ENCODE measurements at places on chromosomes 3 and 15.

DNA sequence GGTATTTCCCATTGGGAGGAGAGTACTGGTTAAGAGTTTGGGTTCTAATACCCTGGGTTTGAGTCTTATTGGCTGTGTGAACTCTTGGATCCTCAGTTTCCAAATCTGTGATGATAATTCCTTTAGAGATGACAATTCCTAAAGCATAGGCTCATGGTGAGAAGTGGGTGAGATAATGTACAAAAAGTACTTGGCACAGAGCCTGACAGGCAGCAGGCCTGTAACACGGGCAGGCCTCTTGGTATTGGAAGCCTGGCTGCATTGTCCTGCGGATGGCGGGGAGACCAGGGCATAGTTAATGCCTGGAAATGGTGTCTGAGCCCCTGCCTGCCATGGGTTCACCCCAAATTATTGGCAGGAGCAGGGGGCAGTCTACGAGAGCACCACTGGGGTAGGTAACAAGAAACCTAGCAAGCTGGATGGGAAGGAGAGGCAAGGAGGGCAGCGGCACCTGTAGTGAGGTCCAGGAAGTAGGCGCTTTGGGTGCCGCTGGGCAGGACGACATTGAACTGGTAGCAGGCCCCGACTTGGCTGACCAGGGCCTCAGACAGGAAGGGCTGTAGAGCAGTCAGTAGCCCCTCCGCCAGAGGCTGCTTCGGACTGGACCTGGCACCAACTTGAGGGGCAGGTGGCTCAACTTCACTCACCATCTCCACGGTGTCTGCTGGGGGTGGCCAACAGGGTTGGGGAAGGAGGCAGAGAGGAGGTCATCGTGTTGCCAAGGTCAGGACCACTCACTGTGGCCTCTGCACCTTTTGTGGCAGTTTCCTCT, 7.7 kb downstream of the STOML1 start:
- no peak for DNase-seq

GRCh38 chr3:10518506-10519150, 13.2 kb upstream of the ATP2B2 start:
- DNase-seq, result no peak

DNA sequence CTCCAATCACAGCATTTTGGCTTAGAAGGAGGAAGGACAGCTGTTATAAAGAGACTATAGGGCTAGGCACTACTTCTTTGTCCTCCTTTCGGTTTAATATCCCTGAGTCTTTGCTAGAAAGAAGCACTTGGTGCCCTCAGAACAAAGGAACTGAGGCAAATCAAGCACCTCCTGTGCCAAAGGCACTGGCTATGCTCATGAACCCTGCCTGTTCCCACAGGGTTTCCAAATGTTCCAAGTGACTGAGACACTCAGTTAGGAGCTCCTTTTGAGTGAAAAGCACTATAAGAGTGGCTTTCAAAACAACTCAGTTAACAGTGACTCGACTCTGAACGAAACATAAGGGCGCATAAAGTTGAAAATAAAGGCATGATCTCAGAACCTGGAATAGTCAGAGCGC, 25.0 kb downstream of the TBC1D2B start:
- peak; percentile 36 for DNase-seq

GRCh38 chr3:121520510-121520909, 25.3 kb downstream of the POLQ start:
- DNase-seq, result no peak

GRCh38 chr3:144259267-144259666, 287.6 kb downstream of the DIPK2A start:
- DNase-seq, result no peak

DNA sequence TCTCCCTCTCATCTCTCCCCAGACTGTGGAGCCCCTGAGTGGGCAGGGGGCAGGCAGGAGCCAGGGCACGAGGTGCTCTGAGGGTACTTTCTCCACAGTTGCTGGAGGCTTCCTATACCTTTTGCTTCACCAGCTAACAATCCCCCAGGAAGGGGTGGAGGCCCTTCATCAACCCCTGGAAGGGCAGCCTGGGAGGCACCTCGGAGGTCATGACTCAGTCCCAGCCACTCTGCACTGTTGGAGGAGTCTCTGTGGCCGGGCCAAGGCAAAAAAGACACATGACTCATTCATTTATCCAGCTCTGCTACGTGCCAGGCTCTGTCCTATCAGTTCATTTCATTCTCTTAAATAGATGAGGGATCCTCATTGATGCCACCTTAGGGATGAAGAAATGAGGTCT, 15.6 kb upstream of the KY start:
- DNase-seq, result no peak

- DNase-seq, result no peak
Measured at GRCh38 chr3:94822298-94822697, 759.4 kb downstream of the NSUN3 start.

GRCh38 chr3:64730681-64731080, 42.9 kb upstream of the ADAMTS9 start:
- DNase-seq, result no peak
